ENCODE measurements at places on chromosomes 2 and 18.

DNA sequence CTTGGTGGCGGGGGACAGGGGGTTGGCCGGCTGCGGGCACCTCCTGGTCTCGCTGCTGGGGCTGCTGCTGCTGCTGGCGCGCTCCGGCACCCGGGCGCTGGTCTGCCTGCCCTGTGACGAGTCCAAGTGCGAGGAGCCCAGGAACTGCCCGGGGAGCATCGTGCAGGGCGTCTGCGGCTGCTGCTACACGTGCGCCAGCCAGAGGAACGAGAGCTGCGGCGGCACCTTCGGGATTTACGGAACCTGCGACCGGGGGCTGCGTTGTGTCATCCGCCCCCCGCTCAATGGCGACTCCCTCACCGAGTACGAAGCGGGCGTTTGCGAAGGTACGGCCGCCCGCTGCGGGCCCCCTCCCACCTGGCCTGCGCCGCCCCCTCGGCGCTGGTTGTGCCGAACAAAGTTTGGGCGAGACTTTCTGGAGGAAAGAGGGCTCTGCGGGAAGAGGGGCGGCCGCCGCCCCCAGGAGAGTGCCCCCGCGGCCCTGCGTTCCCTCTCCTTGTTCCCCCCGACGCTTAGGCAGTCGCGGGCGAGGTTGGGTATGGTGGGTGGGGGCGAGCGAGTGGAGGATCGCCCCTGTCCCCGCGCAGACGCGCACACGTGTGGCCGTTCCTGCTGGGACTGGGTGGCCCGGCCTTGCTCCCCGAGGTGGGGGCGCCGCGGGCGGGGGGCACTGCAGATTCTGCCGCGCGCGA lies 866 bp downstream of the CRIM1 start:
- peak; percentile 26 for DNase-seq

DNA sequence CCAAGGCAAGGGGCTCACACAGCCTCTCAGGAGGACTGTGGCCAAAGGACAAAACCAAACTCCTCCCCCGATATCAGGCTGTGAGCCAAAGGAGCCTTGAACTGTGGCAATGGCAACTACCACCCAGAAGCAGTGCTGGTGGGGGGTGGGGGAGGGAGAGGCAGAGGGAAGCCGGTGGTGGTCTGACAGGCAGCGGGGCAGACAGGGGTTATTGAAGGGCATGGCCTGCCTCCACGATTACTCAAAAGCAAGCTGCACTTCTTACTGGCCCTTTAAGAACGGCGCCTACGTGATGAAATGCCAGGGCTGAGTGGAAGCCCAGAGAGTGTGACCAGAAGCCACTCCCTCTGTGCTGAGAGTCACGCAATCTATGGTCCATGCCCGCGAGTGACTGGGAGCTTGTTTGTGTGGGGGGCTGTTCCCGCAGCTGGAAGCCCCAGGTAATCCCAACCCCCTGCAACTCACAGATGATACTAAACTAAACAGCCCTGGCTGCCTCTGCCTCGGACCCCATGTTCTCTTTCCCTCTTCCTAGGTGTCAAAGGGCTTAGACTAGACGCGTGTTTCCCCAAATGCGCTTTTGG lies 128.2 kb upstream of the CXCR4 start:
- DNase-seq: no peak

- DNase-seq: no peak
Observed at GRCh38 chr2:23900541-23901322, 26.2 kb downstream of the ATAD2B start.

- DNase-seq: no peak
Observed at GRCh38 chr2:19835781-19836281, 66.0 kb downstream of the TTC32 start.

DNA sequence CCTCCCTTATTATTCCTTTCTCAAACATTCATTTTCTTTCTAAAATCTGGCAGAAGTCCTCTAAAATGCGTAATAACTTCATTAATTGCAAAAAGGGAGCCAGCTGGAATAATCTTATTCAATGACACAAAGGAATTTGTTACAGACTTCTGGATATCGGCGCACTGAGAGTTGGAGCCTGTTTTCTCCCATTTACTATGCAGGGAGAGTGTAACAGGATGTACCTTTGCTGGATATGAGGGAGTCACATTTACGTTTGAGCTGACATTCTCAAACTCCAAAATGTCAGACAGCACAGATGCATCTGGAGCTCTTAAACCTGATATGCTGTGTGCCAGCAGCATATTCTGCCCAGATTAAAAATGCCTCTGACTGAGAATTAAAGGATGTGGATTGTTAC lies 275.3 kb downstream of the TMX3 start:
- no peak for DNase-seq

- no peak for DNase-seq
Observed at GRCh38 chr18:55380589-55380988, 207.4 kb downstream of the TCF4 start.

DNA sequence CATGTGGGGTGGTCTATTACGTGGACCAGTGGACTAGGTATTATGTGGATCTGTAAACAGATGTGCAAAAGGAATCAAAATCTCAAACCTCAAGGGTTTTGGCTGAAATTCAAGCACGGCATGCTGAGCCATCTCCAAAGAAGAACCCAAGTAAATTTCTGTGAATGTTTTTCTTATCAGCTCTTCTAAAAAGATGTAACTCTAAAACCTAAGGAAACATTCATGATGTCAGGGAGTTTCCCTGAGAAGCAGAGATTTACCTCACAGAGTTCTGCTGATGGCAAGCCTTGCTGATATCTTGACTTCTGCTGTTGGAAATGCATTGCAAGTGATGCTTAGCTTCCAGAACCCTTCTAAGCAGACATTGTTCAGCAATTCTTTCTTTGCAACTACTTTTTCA lies 21.6 kb downstream of the DSG4 start:
- DNase-seq: no peak

- no peak for DNase-seq
Observed at GRCh38 chr18:9806905-9807304, 78.9 kb upstream of the TXNDC2 start.

- no peak for DNase-seq
Observed at GRCh38 chr2:229162015-229162414, 109.1 kb downstream of the PID1 start.

GRCh38 chr2:164498836-164499235 lies 122.4 kb downstream of the GRB14 start:
- no peak for DNase-seq

DNA sequence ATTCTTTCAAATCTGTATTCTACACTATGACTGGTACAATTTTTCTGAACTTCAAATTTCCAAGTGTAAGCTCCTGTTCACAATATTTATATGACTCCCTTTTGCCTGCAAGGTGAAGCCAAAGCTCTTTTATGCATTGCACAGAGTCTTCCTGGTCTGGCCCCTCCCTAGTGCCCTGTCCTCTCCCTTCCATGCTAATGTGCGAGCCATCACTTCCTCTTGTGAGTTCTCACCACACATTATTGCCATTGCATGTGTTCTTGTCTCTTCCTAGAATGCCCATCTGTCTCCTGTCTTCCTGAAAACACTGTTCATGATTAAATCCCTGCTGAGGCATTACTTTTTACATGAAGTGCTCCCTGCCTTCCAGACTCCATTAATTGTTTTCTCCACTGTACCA lies 169.9 kb downstream of the MC4R start:
- no peak for DNase-seq

DNA sequence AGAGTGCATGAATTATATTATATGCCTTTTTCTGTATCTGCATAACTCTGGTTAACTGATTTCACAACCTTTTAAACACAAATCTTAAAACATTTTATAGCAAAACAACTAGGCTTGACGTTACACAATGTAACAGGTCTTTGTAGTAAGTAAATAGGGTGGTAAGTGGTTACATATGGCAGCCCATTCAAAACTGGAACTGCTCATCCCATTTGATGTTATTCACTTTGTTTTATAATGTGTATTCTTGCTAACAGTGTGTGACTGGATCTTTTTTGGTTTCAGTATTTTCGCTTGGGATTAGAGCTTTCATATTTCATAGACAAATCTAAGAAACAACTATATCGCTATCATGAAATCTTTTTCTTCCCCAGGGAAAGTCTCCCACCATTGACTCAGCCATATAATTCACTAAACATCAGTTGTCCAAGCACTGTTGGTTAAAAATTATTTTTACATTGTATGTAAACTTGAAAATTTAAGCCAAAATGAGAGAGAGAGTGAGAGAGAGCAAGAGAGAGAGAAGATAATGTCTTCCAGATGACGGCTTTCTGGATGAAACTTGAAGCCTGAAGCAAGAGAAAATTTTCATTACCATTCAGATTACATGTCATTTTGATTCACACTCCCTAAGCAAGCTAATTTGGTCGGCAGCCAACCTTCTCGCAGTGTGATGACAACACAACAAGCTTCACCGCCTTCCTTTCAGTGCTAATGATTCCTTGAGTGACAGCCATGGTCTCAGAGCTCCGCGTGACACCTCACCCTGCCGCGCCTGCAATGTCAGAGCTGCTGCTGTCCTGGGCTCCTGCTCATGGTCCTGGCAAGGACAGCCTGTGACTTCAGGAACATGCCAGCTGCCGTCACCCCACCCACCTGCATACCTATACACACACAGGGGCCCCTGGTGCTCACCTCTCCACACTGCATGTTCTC lies 946.9 kb upstream of the SOX11 start:
- DNase-seq: no peak

- no peak for DNase-seq
Observed at GRCh38 chr2:14273650-14274049, 358.9 kb upstream of the LRATD1 start.

- no peak for DNase-seq
Observed at GRCh38 chr2:38750011-38750890, 910 bp downstream of the SRSF7 start.

- no peak for DNase-seq
Observed at GRCh38 chr2:225337183-225337582, 62.3 kb upstream of the NYAP2 start.

DNA sequence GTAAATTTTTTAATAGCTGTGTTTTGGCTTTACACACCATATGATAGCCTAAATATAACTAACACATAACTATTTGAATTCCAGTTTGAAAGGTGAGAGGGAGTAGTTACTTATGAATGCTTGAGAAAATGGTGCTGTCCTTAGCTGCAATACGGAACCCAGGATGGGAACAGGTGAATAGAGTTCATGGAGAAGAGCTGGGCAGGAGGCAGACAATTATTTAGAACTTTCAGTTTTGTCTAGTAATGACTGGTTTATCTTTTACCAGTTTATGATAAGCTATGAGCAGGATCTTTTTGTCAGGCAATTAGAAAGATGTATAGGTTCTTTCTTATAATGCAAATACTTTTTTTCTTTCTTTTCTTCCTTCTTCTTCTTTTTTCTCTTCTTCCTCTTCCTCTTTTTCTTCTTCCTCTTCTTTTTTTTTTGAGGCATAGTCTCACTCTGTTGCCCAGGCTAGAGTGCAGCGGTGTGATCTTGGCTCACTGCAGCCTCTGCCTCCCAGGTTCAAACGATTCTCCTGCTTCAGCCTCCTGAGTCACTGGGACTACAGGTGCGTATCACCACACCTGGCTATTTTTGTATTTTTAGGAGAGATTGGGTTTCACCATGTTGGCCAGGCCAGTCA lies 25.9 kb downstream of the UBR3 start:
- no peak for DNase-seq

- DNase-seq: no peak
Observed at GRCh38 chr2:18749912-18750526, 160.7 kb upstream of the NT5C1B start.

- no peak for DNase-seq
Observed at GRCh38 chr2:9031246-9031645, 27.8 kb upstream of the MBOAT2 start.

- no peak for DNase-seq
Observed at GRCh38 chr2:240494194-240494793, 58.8 kb downstream of the GPC1 start.

- DNase-seq: no peak
Observed at GRCh38 chr2:38546585-38546984, 56.1 kb downstream of the HNRNPLL start.

DNA sequence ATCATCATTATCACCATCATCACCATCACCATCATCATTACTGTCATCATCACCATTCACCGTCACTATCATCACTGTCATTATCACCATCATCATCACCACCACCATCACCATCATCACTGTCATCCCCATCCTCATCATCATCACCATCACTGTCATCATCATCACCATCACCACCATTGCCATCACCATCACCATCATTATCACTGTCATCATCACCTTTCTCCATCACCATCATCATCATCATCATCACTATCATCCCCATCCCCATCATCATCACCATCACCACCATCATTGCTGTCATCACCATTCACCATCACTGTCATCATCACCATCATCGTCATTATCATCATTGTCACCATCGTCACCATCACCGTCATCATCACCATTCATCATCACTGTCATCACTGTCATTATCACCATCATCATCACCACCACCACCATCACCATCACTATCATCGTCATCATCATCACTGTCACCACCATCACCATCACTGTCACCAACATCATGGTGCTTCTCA lies 9.8 kb downstream of the HPCAL1 start:
- no peak for DNase-seq

- no peak for DNase-seq
Observed at GRCh38 chr2:144325086-144325485, 194.8 kb downstream of the ZEB2 start.

- DNase-seq: no peak
Observed at GRCh38 chr18:62450175-62450545, 72.7 kb upstream of the ZCCHC2 start.

DNA sequence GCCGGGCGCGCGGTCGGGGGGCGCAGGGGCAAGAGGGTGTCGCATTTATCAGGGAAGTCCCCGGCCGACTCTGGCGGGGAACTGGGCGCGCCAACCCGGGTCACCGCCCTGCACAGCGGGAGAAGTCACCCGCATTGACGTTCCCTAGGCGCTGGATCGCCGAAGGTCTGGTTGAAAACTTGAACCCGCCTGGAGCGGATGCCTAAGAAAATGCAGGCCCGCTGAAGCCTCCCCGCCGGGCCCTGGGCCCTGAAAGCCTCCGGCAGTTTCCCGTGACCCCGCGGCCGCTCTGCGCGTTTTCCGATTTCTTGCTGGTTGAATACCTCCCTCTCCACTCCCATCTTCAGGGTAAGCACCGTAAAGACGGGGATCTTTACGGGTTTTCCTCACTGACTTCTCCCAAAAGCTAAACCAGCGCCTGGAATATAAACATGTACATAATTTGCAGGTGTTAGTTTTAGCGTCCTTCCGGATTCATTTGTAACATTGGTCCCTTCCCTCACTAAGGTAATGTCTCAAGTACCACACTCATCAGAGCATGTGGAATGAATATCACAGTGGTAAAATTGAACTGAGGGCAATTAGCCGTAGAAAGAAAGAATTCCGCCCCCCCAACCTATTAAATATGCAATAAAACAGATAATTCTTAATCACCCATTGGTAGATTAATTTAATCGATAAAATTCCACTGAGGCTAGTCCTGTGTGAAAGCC lies 675 bp upstream of the SPIRE1 start:
- DNase-seq: no peak

DNA sequence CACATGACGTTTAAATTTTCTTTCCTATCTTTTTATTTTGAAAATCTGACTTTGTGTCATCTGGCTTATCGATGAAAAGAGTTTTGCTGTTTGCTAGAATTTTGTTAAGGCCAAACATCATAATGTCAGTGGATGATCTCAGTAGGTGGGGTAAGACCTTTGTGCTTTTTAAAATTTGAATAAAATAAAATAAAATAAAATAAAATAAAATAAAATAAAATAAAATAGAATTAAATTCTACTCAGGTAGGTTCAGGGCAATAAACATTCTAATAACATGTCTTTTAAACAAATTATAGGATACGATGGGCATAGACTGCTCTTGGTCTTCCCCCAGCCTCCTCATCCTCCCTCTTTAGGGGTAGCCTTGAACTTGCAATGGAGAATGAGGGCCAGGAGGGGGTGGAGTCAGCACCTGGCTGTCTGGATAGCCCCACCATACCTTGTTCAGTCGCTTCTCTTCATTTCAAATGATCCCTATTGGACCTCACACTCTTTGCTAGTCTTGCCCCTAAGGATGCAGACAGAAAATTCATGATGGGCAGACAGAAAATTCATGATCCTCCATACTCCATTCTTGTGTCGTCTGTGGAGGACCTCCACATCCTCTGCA lies 8.1 kb downstream of the LDLRAD4 start:
- no peak for DNase-seq

All from GM19239 (cell line).